HCT116 (cell line): ENCODE measurements at places on chromosomes 2 and 18.

DNA sequence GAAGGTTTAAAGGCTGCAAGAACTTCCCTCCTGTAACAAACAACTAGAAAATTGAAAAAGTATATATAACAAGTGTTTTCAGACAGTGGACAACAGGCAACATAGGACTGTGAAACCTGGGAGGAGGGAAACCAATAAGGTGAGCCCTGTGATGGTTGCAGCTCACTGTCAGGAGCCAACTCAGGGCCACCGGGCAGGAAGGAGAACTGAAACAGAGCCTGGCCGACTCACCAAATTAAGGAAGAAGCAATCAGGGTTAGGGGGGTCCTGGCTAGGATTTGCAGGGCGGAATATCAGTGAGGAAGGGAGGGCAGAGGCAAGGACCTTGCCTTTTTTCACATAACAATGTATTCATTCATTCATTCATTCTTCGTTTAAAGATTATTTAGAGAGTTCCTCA lies 21.8 kb upstream of the CNRIP1 start:
- no peak for DNase-seq

- DNase-seq = no peak
Measured at GRCh38 chr18:49368161-49368875, 92.1 kb downstream of the DYM start.

- no peak for DNase-seq
Measured at GRCh38 chr2:9378433-9379390, 44.6 kb downstream of the ITGB1BP1 start.

DNA sequence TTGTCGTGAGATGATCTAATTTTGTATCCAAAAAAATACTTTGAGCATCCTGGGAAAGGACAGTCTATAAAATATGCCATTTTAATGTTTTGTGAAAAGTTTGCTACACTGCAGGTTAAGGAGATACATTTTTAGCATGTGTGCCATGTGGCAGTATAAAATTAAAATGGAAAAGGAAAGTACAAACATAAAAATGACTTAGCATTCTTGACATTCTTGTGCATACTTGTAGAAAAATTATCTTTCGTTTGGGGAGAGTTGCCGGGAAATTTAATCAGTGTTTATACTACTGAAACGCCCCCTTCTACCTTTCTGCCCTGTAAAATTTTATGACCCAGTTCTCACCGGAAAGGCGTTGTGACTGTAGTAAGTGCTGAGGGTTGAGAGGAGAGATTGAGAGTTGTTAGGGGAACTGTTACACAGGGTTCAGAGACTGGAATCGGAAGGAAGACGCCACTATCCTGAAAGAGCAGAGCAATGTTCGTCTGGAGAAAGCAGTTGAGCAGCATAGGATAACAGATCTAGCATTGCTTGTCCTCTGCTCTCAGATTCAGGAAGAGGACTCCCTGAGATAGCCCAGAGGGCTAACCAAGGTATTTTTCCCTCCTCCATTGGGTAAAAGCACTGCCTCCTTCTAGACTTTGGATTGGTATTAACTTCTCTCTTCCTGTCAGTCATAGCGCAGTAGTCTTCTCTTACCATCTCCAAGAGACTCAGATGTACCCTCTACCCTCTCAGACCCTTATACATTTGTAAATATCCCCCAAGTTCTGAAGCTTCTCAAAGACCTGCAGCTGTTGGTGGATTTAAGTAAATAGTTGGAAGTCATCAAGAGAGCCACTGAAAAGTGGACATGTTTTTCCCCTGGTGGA lies 2.7 kb downstream of the CDH20 start:
- no peak for DNase-seq

DNA sequence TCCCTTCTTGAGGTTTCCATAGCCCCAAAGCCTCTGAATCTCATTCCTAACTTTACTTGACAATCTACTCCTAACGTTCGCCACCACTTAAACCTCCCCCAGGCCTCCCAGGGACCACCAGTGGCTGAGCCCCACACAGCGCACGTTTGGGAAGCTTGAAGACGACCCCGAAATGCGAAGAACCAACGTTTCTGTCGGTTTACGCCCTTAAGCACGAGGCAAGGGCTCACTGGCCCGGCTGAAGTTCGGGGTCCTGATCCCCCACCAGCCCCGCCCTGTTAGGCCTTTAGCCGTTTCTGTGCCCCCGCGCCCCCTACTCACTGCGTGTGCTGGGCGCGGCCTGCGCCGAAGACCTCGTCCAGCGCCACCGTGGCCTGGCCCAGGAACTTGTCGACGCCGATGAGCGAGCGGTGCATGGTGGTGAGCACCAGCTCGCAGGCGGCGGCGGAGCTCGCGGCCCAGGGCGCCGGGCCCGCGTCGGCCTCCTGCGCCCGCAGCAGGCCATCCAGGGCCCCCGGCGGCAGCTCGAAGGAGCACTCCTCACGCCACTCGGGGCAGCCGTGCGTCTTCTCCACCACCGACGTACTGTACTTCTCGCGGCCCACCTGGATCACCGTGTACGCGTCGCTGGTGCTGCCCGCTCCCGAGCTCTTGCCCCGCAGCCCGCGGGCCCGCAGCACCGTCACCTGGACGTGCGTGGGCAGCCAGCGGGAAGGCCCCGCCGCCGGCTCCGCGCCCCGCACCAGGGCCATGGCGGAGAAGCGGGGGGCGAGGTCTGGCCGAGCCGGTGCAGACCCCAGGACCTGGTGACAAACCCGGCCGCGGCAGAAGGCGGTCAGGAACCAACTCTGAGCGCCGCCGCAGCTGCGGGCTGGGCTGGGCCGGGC lies 479 bp downstream of the RAB11FIP5 start:
- DNase-seq = peak; percentile 12

DNA sequence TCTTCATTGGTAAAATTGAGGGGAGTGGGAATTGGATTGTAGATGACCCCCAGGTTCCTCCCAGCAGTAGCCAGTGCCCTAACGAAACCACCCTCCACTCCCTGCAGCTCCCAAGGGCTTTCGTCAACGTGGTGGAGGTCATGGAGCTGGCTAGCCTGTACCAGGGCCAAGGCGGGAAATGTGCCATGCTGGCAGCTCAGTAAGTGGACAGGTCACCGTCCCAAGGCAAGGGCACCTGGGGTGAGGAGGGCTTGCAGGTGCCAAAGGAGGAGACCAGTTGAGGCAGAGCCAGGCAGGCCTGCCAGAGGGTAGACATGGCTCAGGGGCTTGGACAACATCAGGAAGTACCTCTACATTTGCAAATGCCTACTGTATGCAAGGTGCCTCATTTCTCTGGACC lies 122.6 kb upstream of the PPP1CB start:
- no peak for DNase-seq

GRCh38 chr18:4847056-4847455 lies 350.0 kb downstream of the AKAIN1 start:
- no peak for DNase-seq

DNA sequence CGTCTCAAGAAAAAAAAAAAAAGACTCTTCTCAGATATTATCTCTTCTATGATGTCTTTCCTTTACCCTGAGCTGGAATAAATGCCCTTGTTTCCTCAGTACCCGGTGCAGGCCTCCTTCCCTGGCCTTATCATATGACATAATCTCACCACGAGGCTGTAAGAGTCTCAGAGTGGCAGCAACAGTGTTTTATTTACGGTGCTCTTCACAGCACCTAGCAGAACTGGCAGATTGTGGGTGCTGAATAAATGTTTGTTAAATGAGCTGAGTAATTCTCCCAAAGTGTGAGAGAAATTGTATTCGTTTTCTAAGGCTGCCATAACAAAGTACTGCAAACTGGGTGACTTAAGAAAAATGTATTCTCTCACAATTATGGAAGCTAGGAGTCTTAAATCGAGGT lies 82.8 kb upstream of the CD28 start:
- DNase-seq = no peak

GRCh38 chr2:128474036-128474955 lies 155.6 kb upstream of the HS6ST1 start:
- no peak for DNase-seq

DNA sequence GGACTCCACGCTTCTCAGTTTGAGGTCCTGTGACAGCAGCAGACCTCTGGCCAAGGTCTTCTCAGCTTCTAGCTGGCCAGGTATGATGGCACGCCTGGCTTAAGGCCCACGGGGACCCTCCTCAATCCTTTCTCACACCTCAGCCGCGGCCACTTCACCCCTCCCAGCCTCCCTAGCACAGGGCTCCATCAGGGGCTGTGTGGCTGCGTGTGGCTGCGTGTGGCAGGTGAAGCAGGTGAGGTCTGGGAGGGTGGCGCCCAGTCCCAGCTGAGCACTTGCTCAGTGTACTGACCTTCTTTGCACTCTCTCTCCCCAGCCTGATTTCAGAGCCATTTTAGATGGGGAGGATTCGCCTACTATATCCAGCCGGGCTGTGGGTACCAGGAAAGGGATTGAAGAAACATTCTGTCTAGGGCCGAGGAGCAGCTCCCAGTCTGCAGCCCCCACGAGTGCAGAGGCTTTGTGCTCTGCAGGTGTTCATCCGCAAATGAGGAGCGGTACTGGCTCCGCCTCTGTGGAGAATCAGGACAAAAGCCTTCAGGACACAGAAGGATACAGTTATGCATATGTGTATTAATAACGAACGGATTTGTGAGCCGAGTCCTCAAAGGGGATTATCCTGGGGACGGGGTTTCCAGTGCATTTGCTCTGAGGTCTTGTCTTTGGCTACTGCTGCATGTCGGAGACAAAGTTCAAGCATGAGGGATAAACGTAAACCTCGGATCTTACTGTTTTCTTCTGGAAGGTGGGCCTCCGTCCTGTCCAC lies 236.9 kb upstream of the RAB6C start:
- no peak for DNase-seq

GRCh38 chr2:84741182-84741822 lies 139.6 kb downstream of the TRABD2A start:
- DNase-seq = peak; percentile 18

DNA sequence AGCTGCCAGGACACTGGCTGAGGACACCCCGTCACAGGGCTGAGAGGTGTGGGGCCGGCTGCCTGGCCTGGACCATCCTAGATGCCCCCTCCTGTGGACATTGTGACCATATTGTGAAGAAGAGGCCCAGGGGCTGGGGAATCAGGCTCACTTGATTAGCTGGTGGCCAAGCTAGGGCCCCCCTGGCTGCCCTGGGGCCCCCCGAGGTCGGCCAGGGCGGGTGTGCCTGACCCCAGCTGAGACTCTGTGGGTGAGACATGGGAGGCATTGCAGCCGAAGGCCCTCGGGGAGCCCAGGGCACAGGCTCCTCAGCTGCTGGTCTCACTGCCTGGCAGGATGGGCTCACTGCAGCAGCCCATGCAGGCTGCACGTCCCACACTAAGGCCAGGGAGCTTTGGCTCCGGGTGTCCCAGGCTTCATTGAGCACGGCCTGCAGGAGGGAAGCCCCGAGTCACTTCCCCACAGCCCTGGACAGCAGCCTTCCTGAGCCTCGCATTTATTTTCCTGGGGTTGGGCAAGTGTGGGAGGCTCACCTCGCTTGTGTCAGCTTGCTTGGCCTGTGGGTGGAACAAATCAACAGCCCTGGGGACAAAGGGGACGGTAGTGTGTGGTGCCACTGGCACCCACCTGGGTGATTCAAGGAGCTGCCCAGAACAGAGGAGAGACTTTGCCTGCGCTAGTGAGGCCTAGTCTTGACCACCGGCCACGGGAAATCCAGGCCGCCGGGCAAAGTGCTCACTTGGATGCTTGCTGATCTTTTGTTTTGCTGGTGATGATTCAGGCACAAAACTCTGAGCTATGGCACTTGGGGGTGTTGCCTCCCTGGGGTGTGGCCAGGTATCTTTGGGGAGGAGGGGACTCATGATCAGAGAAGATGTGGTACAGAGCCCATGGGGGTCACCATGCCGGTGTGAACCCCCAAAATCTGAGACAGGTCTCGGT lies 1.3 kb downstream of the GAL3ST2 start:
- DNase-seq = no peak

GRCh38 chr2:136997557-136997956 lies 232.2 kb downstream of the THSD7B start:
- no peak for DNase-seq

DNA sequence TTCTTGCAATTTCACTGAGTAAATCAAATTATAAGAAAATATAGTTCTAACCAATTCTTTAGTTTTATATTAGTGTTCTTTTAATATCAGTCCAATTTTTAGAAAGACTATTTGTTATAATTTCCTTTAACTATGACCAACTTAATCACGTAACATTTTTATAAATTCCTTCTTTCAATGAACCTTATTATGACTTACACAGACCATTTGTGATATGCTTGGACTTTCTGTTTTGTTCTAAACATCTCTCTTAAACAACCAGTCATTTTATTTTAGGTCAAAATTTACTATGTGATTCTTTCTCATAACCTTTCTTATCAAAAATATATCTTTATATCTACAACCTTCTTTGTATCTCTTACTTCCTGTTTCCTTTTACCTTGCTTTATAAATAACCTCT lies 39.5 kb upstream of the DYNAP start:
- no peak for DNase-seq

- no peak for DNase-seq
Measured at GRCh38 chr2:39368846-39369245, 68.2 kb downstream of the MAP4K3 start.

DNA sequence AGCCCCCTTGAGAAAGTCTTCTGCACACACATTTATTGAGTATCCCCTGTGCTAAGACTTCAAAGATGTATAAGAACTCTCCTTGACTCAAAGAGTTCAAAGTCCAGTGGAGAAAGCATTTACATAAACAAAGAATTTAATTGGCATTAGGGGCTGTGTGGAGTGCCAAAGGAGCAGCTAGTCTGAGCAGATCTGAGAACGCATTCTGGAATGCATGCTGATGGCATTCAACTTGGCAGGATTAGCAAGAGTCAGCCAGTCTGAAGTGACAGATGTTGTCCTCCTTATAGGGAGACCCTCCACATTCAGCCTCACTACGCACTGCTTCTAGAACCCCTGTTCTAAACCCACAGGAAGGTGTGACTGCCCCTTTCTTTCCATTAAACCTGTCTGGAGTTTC lies 191.5 kb downstream of the RAD51AP2 start:
- no peak for DNase-seq

DNA sequence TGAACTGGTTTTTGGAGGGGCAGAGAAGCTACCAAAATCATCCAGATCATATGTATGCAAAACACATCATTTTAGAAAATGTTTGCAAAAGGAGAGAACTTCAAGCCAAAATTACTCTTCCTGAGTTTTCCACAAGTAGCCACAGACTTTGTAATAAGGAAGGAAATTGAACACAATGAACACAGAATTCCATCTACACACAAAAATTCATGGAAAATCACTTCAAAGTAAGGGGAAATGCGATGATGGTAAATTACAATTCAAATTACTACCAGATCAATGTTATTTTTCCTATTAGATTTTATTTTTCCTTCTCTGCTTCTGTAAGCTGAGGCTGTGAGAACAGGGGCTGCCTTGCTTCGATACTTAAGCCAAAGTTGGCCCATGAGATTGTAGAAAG lies 172.1 kb upstream of the ARL4C start:
- DNase-seq = no peak

DNA sequence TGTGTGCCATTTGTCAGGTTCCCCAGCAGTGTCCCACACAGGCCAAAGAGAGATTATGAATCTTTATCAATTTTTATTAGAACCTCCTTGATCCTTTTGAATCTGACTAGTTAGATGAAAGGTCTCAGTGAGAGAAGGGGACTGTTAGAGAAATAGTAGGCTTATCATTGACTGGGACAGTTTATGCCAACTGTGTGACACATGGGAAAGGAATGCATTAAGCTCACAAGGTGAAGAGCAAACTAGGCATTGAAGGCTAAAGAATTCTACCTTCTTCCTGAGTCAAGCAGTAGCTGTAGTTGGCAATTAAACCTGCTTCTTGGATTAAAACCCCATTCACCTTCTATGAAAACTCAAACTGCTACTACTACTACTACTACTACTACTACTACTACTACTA lies 389.6 kb upstream of the CDH19 start:
- DNase-seq = no peak
